ENCODE measurements at places on chromosomes 7 and 10.

GRCh38 chr7:2800220-2800930 is 43.7 kb downstream of the GNA12 start:
- no peak for DNase-seq

GRCh38 chr10:29555746-29556481 is 78.9 kb downstream of the SVIL start:
- no peak for DNase-seq

GRCh38 chr10:81876253-81877077 is 1.5 kb downstream of the NRG3 start:
- no peak for DNase-seq

DNA sequence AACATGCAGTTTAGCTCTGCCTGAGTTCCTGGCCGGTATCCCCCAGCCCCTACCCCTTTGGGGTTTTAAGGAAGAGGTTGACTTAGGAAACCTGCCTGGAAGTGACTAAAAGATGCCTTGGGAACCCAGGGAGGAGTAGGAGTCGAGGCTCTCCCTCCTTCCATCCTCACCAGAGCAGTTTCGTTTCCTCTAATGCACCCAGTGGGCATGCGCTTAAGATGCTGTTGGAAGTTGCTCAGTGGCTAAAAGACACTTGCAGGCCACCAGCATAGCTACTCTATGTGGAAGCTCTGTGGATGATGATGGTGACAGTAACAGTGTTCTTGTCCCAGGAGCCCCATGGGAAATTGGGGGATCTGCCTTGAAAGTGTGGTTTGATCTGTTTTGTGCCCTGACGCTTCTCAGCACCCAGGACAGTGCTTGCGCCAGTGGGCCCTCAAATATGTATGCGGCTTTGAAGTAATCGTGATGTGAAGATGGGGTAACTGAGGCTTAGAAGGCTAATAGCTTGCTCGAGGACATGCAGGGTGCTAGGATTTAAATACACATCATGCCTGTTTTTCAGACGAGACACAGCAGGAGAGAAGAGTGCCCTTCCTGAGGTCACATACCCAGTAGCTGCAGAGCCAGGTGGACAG is 32.0 kb downstream of the TBATA start:
- no peak for DNase-seq

GRCh38 chr10:100479037-100479436 is 16.2 kb downstream of the WNT8B start:
- DNase-seq, result no peak

GRCh38 chr10:87983716-87984115 is 120.3 kb downstream of the PTEN start:
- no peak for DNase-seq

DNA sequence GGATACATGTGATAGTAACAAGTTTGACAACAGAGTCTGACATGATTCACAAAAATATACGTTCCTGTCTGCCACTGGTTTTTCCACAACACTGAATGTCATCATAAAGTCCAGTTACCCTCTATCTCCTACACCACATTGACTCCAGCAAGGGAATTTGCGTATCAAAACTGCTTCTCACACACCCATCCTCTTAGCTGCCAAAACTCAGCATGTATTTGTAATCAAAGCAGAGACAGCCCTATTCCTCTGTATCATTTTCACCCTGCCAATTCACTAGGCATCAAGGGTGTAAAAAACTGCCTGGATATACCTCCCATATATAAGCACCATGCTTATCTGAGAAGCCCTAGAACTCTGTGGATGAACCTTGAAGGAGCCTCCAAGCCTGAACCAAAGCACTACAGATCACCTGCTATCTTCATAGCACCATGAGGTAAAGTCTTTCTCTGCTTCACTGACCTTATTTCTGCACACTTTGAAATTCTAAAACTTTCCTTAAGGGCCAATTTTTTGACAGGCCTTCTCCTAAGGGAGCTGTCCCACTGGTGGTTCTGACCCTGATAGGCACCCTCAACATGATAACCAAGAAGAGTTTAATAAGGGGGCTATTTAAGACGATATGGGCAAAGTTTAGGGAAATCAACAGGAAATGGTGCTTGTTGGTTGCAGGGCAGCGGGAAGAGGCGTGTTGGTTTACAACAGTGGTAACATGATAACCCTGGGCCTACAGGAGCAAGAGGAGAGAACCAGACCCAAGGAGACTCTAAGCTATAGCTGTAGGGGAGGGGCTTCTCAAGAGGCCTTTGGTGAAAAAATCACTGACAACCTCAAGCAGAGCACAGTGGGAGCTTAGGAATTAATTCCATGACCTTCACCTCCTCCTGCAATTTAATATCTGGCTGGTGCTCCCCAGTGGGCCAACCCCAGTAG is at the start of gene IFIT1B:
Gene IFIT1B (plus strand): TSS at position 352 of the 933 bp plus-strand sequence. CDS start 80 bp downstream, at position 432.
- DNase-seq, result no peak

DNA sequence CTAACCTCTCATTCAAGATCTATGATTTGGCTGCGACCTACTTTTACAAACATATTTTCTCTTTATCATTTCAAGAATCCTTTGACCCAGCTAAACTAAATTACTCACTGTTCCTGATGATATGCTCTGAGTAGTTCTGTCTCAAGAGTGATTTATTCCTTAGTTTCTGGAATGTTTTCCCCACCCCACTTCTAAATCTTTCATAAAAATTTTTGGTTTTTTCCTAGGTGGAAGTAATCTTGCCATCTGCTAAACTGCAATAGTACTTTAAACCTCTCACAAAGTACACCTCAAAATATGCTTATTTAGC is 170.8 kb downstream of the DNAJC1 start:
- no peak for DNase-seq
